Activated naive CD4-positive, alpha-beta T cell treated with anti-CD3 and anti-CD28 coated beads, Interleukin-2, amount 50 U/mL, for 72 hours (primary cell): ENCODE measurements at places on chromosomes 7 and 10. TPM values are rescaled to one million over a fixed set of nuclear protein-coding genes. Genes with fewer than 3 reads are reported as not detected.

GRCh38 chr10:122236690-122237306 lies 34.3 kb upstream of the BTBD16 start:
- no peak for DNase-seq

- DNase-seq, result no peak
Measured at GRCh38 chr10:56728349-56728748, 367.3 kb upstream of the ZWINT start.

GRCh38 chr7:128705891-128706333 lies 33.2 kb upstream of the CALU start:
- DNase-seq, result no peak

DNA sequence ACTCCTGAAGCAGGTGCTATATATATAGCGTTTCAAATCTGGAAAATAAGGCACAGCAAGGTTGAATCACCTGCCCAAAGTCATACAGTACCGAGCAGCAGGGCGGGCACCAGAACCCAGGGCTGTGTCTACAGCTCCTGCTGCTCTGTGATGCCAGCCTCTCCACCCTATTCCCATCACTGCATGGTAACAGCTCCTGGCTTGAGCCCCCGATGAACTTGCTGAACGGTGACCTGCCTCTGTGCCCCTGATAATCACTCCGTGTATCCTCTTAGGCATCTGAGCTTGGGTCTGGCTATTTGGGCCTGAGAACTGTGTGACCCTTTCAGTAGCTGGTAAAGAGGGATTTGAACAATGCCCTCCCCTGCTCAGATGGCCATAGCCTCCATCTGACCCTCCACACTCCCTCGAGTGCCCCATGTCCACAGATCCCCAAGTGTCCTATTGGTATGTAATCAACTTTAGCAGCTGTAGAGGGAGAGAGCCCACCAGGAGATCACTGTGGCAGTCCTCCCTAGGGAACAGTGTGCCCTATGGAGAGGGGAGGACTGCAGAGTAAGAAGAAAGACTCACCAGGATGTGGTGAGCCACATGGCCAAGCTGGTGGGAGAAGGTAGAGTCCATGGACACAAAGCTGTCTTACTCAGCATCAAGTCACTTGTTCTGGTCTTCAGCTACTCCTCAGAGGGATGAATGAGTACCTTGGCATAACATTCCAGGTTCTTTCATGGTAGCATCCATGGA lies 1.1 kb upstream of the ARHGAP22 start:
- DNase-seq, result no peak

DNA sequence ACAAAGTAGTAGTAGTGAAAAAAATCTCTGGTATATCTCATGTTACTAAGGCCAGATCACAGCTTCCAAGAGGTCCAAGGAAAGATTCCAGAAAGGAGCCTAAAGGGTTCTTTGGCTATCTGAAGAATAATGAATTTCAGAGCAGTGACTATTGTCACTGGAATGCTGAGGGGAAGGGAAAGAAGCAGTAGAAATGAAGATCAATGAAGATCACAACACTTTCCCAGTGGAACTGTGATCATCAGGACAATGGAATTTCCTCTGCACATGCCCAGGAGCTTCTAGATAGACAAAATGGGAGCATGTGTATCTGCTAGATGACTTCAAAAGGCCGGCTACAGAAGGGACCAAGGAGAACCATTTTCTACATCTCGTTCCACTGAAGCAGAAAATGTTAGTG lies 219.5 kb upstream of the PHYHIPL start:
- DNase-seq, result no peak

DNA sequence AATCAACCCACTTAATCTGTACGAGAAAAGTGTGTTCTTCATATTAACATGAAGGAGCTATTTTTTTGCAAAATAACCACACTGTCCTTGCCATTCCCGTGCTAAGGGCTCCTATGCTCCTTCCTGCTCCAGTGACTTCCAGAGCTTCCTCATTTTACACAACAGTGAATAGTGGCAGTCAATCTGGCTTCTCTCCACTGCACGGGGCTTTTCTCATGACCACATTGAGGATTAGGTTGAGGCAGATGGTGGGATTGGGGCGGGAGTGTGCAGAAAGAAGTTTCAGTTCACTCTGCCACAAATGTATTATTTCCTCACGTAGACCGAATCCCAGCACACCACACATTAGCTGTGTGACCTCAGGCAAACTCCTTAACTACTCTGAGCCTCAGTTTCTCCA lies 235.1 kb downstream of the ARHGAP12 start:
- no peak for DNase-seq

GRCh38 chr7:151699147-151699927 lies 177.6 kb downstream of the PRKAG2 start:
- DNase-seq, result no peak

- DNase-seq, result no peak
Measured at GRCh38 chr10:102283488-102283887, 38.2 kb downstream of the GBF1 start.

The SKAP2 gene
- 7.4 TPM for total RNA-seq

The ADAM22 gene
- total RNA-seq, result 1.3 TPM

The CUZD1 gene
- 2.1 TPM for total RNA-seq

The SPDYE2 gene
- total RNA-seq, result not detected

The TSPAN12 gene
- total RNA-seq, result not detected

The TSPAN14 gene
- total RNA-seq, result 53.6 TPM
